Regular cardiac myocyte (primary cell): ENCODE measurements at places on chromosomes 4 and X. TPM values are rescaled to one million over a fixed set of nuclear protein-coding genes. Genes with fewer than 3 reads are reported as not detected.

The SMR3B gene
- total RNA-seq, result not detected in 2 replicates

The SLC2A9 gene
- 2.1 and 3.4 TPM in 2 replicates for total RNA-seq

The RELL1 gene
- 125 and 127 TPM in 2 replicates for total RNA-seq

The CCDC158 gene
- total RNA-seq, result 0.19 and 1.1 TPM in 2 replicates

The SNCA gene
- 0.56 and 0.96 TPM in 2 replicates for total RNA-seq

The PNMA6F gene
- total RNA-seq, result not detected in 2 replicates

The CSAG1 gene
- total RNA-seq, result not detected in 2 replicates

The SYP gene
- total RNA-seq, result 0.19 and 0.28 TPM in 2 replicates

The PPP4R3C gene
- total RNA-seq, result not detected in 2 replicates

The SLC4A4 gene
- total RNA-seq, result 18.2 and 21.1 TPM in 2 replicates

The CRMP1 gene
- total RNA-seq, result not detected in 2 replicates

The GYPA gene
- not detected in 2 replicates for total RNA-seq

The TMEM271 gene
- total RNA-seq, result not detected in 2 replicates

The MAGEA2 gene
- not detected in 2 replicates for total RNA-seq

The GRIA2 gene
- total RNA-seq, result under 0.01 TPM in 1 of 2 replicates, not detected in the other

The GLUD2 gene
- total RNA-seq, result 1.1 and 1.2 TPM in 2 replicates

The TMSB15C gene
- 2.3 and 3.1 TPM in 2 replicates for total RNA-seq

The TLR2 gene
- 0.85 TPM in 1 of 2 replicates, not detected in the other for total RNA-seq

The DMRTC1 gene
- total RNA-seq, result not detected in 2 replicates

The CRLF2 gene
- total RNA-seq, result not detected in 2 replicates
